SJCRH30 (cell line): ENCODE measurements at places on chromosomes 6 and 20. TPM values are rescaled to one million over a fixed set of nuclear protein-coding genes. Genes with fewer than 3 reads are reported as not detected.

The GPSM3 gene
- 2.8 and 3.6 TPM in 2 replicates for total RNA-seq

- DNase-seq = no peak
- peaks cover 24% of the 10 kb centered on the region for H3K4me1 ChIP-seq
- no peaks in the 10 kb centered on the region for H3K36me3 ChIP-seq
- H3K27me3 ChIP-seq = no peaks in the 10 kb centered on the region
These were observed 3.7 kb downstream of the PYGB start for GRCh38 chr20:25251558-25251957.

DNA sequence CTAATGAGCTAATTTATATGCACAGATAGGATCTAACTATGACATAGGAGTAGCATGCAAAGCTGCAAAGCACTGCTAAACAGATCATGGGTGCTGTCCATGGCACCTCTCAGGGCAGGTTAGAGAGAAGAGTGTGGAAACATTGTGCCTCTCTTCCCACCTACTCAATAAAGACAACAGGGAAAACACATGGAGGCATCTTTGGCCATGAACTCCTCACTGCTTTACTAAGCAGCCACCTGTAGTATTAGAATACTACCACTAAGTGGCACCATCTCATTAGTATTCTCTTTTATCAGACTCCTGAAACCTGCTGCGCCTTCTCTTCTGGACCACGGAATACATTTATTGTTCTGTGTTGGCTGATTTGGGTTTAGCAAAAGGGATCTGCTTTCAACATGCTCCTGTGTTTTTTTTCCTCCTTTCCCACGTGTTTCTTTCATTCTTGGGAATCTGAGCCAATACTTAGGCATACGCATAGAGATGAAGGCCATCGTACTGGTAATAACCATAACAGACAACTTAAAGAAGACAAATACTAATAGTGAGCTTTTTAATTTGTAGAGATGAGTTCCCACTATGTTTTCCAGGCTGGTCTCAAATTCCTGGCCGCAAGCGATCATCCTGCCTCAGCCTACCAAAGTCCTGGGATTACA is 9.4 kb upstream of the HDDC2 start:
- no peak overlapping the region for H3K4me3 ChIP-seq
- no peaks in the 10 kb centered on the region for H3K36me3 ChIP-seq

- no peak for DNase-seq
- H3K27ac ChIP-seq = no peak overlapping the region
- H3K36me3 ChIP-seq = no peaks in the 10 kb centered on the region
- H3K4me3 ChIP-seq = peak overlapping the region; percentile 23; the same call in 1 of the 2 replicates
- H3K4me1 ChIP-seq = peaks cover 3% of the 10 kb centered on the region; the same call in 1 of the 2 replicates
These were observed 118.7 kb upstream of the GJE1 start for GRCh38 chr6:142013875-142014495.
